ENCODE measurements at places on chromosomes 12 and 14.

DNA sequence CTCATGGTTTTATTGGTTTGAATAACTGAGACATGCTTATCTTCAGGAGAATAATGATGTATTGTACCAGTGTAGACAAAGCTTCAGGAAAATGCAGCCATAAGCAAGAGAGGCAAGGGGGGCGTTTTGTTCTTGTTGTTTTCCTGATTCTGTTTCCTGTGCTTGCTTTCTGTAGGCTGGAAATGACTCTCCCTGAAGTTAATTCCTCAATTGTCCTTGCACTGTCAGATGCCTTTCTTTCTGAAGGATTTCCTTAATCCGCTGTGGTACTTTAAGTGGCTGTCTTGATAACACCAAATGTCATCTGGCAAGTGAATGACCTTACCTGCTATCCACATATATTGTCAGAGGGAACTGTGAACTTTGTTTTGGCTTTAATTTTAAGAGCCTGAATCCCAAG is 220.0 kb downstream of the NEDD1 start:
- DNase-seq: no peak

DNA sequence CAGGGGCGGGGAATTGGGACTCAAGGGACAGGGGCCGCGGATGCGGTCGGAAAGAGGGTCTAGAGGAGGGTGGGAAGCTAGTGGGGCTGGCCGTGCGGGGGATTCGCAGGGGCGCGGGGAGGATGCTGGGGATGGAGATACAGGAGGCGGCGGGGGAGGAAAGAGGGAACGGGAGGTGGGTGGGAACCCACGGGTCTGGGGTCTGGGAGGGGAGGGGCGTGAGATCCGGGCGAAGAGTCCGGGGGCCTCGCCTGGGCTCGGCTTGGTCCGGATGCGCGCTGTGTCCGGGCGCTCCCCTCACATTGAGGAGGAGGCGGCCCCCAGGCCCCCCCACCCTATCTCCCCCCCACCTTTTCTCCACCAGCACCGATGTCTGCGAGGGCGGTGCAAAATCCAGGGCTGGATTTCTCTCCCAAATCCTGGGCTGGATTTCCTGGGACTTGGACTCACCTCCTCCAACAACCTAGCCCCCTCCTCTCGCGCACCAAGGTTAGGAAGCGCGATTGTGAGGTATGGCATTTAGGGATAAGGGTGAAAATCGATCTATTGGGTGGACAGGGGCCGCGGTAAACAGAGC is at the start of gene AGAP2:
Gene AGAP2 (minus strand): TSS at position 82 of the 577 bp plus-strand sequence. CDS start 496 bp downstream, outside the sequence.
- no peak for DNase-seq

GRCh38 chr14:34056046-34056445 is 105.2 kb upstream of the EGLN3 start:
- DNase-seq: no peak

- DNase-seq: no peak
These were observed 22.1 kb upstream of the EIF4B start for GRCh38 chr12:52984136-52984535.
